Stimulated activated CD4-positive, alpha-beta T cell treated with anti-CD3 and anti-CD28 coated beads, Interleukin-4, amount 100 ng/mL, for 24 hours (primary cell): ENCODE measurements at places on chromosomes 11 and 22.
A peak's percentile ranks its signal among the peaks of the same experiment; 100 is the strongest.

GRCh38 chr11:65593518-65594414 lies 1.8 kb downstream of the KCNK7 start:
- DNase-seq = peak; percentile 54

DNA sequence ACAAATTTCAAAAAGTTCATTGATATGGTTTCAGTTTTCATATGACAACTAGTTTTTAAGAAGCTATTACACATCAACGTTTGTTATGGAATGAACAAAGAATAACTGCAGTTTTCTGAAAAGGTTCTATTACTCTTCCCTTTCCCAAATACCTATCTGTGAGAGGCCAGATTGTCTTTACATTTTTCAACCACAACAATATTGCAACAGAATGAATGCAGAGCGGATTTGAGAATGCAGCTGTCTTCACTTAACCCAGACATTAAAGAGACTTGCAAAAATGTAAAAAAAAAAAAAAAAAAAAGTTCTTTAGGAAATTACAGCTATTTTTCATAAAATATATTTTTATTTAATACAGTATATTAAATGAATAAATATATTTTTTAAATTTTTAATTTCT lies 250.8 kb downstream of the DDX10 start:
- no peak for DNase-seq

GRCh38 chr11:66016793-66017177 lies 5.0 kb downstream of the CST6 start:
- DNase-seq = no peak

DNA sequence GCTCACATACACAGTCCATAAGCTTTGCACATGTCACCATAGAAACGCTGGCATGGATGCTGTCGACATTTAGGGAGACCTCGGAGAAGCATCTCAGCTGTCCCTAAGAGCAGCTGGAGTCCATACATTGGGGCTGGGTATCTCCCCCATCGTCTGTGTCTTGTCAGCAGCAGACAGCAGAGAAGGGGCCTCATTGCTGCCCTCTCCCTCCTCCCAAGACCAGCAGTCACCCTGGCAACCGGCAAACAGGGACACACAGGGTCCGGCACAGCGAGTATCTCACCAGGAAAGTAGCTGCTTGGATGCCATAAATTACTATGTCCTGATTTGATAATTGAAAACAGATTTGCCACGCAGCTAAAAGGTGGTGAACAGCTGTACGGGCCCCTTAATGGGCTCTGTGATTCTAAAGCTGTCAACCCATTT lies 84.4 kb downstream of the CD44 start:
- no peak for DNase-seq

- DNase-seq = no peak
Measured at GRCh38 chr22:37326726-37327125, 44.4 kb downstream of the CYTH4 start.

DNA sequence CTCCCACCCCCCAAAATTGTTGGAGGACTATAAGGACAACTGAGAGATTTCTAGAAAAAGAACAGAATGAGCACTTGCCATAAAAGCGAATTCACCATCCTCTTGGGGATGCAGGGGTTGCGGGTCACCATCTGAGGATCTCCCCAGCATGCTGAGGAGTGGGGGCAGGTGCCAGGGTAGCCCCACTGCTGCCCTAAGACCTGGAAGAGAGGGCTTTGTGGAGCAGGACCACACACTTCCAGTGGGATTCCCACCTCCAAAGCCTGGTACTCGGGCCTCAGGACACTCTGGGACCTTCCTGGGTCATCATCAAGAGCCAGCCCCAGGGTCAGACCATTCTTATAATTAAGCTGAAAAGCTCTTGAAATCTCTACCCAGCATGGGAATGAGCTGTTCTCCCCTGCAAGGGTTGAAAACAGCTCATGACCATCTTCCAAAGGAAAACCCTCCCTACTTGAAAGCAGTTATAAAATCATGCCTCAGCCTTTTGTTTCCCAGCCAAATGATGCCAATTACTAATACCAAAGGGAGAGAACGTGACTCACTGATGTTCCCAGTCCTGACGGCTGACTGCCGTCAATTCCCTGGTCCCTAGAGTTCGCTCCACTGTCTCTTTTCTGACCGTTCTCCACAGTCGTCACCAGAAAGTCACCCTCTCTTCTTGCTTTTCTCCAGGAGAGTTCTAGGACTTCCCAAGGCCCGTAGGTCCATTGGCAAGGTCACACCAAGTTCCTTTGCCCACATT lies 76.8 kb upstream of the CREB3L1 start:
- no peak for DNase-seq

- no peak for DNase-seq
Measured at GRCh38 chr11:92131289-92131865, 93.2 kb upstream of the FAT3 start.

DNA sequence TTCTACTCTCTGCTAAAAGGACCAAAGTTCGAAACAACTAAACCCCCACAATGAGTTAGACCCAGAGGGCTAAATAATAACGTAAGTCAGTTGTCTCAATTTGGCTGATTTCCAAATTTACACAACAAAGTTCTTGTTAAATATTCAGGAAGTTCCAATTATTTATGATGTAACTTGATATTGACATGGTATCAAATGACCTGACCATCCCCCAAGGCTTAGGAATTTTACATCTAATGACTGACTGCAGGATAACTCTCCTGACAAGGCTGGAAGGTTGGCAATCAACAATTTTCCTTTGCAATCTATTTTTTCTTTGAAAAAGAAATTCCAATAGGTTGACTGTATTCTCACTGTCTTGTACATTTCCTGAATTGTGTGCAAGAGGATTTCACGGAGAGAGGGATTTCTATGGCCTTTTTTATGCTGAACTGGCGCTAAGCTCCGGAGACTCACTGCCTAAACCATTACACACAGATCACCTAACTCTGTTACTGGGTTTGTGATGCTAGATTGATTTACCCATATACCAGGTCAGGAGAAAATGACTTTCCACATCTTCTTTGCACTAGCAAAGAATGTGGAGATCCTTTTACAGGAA lies 9.6 kb upstream of the CDON start:
- DNase-seq = no peak

DNA sequence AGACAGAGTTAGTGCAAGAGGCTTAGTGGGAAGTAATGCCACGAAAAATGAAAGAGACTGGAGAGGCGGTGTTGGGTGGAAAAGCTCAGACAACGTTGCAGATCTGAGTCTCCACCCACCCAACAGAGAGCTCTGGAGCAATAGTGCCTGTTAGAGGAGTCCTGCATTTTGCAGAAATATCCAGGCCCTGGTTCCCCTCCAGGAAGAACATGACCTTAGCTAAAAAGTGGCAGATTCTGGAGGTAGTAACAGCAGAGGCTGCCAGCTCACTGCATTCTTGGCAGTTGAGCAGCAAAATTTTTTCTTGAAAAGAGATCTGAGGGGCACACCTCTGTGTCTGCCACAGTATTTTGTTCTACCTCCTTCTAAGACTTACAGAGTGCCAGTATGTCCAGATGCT lies 27.7 kb upstream of the BIRC3 start:
- no peak for DNase-seq

GRCh38 chr11:124315052-124315451 lies 1.3 kb upstream of the OR8D1 start:
- no peak for DNase-seq

GRCh38 chr11:77665240-77665965 lies 27.8 kb upstream of the CLNS1A start:
- DNase-seq = no peak

GRCh38 chr11:86627776-86628455 lies 44.5 kb downstream of the ME3 start:
- no peak for DNase-seq

- no peak for DNase-seq
Measured at GRCh38 chr11:13298765-13299164, 21.2 kb downstream of the BMAL1 start.

DNA sequence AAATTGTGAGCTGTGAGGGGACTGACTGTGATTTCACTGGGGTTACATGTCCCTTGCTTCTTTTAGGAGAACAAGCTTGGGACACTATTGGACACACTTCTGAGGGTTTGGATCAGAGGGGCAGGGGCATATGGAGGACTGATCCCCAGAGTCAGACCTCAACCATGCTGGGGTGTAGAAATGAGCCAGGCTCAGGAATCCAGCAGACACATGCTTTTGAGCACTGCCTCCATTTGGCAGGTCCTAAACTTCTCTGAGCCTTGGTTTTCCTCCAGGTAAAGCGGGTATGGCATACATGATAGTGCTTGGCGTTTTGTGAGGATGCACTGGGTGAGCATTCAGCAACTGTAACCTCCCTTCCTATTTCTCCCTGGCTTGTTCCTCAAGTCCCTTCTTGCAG lies 74.7 kb downstream of the ADAMTS15 start:
- DNase-seq = no peak

DNA sequence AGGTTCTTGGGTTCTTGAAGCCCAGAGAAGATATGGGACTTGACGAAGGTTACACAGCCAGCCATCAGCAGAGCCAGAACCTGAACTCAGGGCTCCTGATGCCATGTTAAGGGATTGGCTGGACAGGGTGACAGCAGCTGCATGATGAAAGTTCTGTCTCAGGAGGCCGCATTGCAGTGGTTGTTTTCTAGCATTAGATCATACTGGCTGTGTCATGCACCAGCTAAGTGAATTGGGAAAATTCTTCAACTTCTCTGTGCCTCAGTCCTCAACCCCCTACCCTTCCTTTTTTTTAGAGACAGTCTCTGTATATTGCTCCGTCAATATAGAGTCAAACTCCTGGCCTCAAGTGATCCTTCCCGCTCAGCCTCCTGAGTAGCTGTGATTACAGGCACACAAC lies 5.4 kb upstream of the LTBP3 start:
- DNase-seq = no peak

GRCh38 chr11:20512869-20513268 lies 86.5 kb upstream of the SLC6A5 start:
- DNase-seq = no peak

DNA sequence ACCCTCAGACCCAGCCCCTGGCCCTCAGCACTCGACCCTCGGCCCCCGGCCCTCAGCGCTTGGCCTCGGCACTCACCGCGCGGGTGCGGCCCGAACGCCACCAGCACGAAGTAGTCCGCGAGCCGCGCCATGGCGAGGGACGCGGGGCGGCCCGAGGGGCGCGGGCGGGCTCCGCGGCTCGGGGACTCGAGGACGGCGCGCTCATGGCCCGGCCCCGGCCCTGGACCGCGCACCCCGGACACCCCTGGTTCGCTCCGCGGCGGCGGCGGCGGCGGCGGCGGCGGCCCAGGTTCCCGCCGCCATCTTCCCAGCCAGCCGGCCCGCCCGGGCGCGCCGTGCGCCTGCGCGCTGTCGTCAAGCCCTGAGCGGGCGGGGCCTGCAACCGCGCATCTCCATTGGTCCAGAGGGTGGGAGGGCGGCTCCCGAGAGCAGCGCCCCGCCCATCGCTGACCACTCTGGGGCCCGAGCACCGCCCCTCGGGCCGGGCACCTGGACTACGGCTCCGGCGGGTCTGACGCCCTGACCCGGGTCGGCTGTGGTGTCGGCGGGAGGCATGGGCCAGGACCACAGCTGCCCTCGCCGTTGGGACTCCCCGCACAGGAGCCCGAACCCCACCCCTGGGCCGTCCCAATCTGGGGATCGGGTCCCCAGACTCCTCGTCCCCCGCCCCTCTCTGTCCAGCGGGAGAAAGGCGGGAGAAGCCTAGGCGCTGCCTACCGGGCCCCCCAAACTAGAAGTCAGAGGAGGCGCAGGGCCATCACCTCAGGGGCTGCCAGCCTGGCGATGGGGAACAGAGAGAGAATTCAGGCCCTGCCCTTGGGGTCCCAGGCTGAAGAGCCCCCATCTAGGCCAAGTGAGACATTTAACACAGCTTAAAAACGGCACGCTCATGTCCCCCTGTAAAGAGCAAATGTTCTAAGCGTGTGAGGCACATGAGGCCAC lies at the start of gene SBF1:
TSS of gene SBF1 (minus strand) at position 326 of the 942 bp plus-strand sequence. CDS start at position 131, 195 bp downstream.
- DNase-seq = peak; percentile 90

DNA sequence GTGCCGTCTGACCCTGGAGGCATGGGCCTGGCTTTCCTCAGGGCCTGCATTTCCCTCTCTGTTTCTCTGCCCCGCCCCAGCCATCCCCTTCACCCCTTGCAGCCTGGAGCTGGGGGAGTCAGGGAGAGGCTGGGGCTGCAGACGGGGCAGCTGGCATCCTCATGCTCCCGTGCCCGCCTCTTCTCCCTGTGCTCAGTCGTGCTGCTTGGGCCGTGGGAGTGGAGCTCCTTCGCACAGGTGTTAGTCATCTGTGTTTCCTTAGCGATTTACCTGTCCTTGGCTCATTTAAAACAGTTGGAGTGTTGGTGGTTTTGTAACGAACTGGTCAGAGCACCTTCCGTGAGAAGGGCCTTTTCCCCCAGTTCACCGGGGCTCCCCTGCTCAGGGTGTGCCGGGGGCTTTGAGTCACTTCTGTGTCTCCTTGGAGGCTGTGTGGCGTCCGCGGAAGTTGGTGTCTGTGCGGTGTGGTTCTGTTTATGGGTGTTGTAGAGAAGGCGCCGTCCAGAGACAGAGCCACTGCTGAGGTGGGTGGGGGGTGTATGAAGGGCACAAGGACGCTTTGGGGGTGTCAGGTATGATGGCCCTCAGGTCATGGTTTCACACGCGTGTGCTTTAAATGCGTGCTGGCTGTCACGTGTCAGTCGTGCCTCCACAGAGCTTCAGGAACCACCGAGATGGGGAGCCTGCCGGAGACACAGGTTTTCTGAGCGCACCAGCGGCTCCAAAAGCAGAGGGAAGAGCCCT lies 19.5 kb downstream of the BRSK2 start:
- no peak for DNase-seq

DNA sequence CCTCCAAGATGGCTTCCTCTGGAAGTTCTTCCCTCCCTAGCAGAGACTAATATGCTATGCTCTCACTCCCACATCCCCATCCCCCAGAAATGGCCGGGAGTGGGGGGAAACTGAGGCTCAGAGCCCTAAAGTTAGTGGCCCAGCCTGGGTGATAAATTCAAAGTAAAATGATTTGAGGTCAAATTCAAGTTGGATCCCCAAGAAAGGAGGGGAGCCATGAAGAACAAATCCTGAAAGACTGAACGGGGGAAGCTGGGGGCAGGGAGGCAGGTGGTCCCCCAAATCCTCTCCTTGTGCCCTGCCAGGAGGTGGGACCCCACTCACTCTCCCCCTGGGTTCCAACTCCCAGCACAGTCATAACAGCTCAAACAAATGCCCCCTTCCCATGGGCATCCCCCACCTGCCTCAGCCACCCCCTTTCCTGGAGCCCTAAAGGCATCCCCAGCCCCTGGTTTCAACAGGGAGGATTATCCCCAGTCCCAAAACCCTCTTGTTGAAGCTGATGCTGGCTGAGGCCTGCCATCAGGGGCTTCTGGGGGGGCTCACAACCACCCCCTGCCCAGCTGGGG lies 1.1 kb downstream of the CBX6 start:
- DNase-seq = no peak

- DNase-seq = no peak
Measured at GRCh38 chr11:114280696-114281095, 15.5 kb upstream of the NNMT start.

- DNase-seq = no peak
Measured at GRCh38 chr11:19161651-19162050, 40.1 kb downstream of the CSRP3 start.

GRCh38 chr22:42313804-42314581 lies 43.5 kb upstream of the TCF20 start:
- no peak for DNase-seq

GRCh38 chr11:8313504-8314090 lies 49.9 kb upstream of the LMO1 start:
- no peak for DNase-seq
